ENCODE measurements at places on chromosomes 1 and 21.

- peak; percentile 63 for DNase-seq
These were observed 60.8 kb downstream of the ZNF684 start for GRCh38 chr1:40592107-40592803.

DNA sequence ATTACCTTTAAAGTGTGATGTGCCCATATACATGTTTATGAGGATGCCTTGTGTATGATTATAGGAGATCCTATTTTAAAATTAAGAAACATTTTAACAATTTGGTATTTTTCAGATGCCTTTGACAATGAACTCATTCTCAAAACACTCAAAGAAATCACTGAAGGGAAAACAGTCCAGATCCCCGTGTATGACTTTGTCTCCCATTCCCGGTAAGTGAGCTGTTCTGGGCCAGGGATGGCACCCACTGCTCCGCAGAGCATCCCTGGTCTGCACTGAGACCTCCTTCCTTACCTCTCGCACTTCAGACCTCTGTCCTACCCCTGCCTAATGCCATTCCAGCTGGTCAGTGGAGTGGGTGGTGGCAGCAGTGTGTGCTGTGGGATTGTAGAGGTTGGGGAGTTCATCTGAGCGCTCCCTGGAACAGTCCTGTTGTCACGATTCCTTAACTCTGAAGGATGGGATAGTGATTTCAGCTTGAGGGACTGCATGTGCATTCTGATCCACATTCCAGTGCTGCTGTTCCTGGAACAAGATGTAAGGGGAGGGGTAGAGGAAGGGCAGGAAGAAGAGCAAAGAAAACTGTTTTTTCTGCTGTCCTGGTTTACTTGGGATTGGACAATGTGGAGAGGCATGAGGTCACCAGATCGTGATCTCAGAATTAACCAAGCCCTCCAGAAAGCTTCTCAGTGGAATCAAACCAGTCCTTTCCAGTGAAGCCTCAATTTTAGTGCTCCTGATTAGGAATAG is 63.9 kb downstream of the UCK2 start:
- DNase-seq: no peak

DNA sequence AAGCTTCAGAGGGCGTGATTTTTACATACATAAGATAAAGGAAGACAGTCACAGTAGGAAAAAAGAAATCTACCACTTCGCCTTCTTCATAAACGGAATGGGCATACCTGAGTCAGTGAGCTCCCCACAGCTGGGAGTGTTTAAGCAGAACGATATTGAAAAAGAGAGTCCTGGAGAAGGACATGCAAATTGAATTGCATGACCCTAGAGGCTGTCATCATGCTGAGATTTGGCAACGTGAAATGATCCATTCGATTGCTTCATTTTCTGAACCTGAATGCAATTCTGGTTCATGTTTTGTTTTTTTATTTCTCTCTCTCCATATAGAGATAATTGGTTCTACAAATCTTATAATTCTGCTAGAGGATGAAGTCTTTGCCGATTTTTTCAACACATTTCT is 3.7 kb downstream of the RGSL1 start:
- no peak for DNase-seq

- no peak for DNase-seq
These were observed 105.1 kb upstream of the USP25 start for GRCh38 chr21:15624646-15625045.

GRCh38 chr1:186409091-186409490 is 33.5 kb downstream of the ODR4 start:
- DNase-seq: peak; percentile 1

- no peak for DNase-seq
These were observed 3.1 kb upstream of the ZNF697 start for GRCh38 chr1:119651133-119651532.

GRCh38 chr1:118928739-118929554 is 59.2 kb downstream of the TBX15 start:
- DNase-seq: peak; percentile 45

DNA sequence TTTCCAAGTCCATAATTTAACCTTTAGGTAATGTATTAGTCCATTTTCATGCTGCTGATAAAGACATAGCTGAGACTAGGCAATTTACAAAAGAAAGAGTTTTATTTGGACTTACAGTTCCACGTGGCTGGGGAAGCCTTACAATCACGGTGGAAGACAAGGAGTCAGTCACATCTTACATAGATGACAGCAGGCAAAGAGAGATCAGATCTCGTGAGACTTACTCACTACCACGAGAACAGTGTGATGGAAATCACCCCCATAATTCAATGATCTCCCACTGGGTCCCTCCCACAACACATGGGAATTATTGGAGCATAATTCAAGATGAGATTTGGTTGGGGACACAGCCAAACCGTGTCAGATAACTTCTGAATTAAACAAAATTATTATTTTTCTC is 44.0 kb downstream of the CNIH3 start:
- DNase-seq: no peak

GRCh38 chr1:39829791-39830533 is 41.3 kb upstream of the BMP8B start:
- DNase-seq: no peak

- no peak for DNase-seq
These were observed 99.6 kb downstream of the EIF4G3 start for GRCh38 chr1:21077085-21077484.

GRCh38 chr1:55347866-55348265 is 132.7 kb upstream of the USP24 start:
- DNase-seq: no peak

DNA sequence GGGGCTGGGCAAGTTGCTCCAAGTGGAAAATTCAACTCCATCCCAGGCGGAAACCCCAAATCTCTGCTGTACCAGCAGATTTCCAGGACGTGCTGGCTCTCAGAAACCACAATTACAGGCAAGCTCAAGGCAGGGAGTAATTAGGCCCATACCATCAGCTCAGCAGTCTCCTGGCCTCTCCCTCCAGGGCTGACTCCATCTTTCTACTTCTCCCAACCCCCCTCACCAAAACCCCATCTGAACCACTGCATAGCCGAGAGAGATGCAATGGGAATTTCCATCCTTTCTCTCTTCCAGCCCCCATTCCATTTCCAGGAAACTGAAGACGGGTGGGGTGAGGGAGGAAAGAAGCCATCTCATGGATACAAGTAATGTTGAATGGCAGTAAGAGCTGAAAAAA is 41.2 kb downstream of the ARHGEF11 start:
- no peak for DNase-seq

DNA sequence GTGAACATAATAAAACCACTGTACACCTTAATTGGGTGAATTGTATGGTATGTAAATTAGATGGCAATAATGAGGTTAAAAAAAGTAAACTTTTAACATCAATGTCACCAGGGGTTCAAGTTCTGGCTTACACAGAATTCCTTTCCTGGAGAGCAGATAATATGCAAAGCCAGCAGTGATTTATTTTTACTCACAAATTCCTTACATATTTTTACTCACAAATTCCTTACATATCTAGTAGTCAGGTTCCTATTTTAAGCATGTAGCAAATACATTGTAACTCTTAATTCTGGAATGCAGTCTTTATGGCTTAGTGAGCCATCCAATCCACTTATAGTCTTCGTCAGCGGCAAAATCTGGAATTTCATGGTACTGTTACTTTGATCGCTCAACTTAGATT is 1.3 kb upstream of the UBE4B start:
- no peak for DNase-seq

GRCh38 chr1:109777980-109778625 is 14.4 kb upstream of the EPS8L3 start:
- no peak for DNase-seq

DNA sequence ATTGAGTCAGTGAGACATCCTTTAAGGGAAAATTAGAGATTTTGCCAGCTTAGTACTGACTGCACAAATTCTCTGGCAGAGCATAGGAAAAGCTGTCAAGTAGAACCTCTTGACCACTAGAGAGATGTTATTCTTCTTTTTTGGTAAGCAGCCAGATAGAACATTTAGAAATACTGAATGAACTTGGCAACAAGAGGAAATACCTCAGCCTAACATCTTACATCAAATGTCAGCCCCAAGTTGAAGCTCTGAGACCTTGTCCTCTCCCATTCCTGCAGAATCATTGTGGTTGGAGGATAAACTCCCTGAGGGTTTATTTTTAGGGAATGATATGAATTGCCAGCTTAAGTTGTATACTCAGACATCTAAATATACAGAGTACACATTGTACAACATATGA is 53.5 kb downstream of the MIGA1 start:
- no peak for DNase-seq

GRCh38 chr21:44548381-44548780 is 2.9 kb downstream of the KRTAP10-2 start:
- no peak for DNase-seq

DNA sequence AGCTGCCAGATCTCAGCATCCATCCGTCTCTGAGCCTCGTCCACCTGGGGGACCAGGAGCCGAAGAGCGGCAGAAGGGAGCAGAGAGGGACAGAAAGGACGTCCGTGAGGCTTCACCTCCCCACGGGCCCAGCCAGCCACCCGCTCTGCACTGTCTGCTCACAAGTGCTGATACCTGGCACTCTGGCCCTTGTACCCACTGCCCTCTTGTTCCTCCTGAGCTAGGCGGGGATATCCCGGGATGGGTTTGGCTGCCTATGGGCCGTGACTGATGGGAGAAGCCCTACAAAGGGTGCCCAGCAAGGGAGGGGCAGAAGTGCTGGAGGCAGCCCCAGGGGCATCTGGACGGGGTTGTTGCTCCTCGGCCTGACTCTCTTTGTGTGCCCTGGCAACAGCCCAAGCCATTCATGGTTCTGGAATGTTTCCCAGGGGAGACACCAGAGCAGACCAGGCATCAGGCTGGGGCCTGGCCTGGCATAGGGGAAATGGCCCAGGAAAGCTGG is 57.6 kb downstream of the LDLRAD2 start:
- no peak for DNase-seq

DNA sequence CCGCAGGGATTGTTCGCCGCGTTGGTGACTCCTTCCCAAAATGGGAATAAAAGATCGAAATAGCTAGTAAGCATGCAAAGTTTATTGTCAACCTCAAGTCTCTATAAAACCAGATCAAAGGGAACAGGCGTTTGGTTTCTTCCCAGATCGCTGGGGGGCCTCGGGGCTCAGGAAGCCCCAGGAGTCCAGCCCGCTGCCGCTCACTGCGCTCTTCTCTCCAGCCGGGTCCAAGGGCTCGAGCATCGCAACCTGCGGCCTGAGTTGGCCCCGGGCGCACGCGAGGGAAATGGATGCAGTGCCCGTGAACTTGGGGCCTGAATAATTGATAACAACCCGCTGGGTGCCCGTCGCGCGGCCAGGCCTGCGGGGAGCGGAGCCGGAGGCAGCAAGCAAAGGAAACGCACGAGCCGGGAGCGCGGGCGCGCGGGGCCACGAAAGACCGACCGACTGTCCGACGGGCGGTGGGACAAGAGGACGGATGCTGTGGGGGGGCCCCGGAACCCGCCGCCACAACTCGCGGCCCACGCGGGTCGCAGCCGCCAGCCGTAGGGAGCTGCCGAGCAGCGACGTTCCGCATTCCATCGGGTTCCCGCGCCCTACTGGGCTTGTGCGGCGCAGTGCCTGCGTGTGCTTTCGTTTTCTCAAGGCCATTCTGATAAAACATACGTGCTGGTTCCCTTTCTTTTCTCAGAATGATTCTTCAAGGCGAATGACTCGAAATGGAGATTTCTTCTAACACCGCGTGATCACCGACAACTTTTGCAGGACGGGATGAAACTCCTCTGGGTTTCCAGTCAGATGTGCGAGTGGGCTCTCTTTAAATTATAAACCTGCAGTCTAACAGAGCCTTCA is 14.0 kb upstream of the ALX3 start:
- DNase-seq: no peak

DNA sequence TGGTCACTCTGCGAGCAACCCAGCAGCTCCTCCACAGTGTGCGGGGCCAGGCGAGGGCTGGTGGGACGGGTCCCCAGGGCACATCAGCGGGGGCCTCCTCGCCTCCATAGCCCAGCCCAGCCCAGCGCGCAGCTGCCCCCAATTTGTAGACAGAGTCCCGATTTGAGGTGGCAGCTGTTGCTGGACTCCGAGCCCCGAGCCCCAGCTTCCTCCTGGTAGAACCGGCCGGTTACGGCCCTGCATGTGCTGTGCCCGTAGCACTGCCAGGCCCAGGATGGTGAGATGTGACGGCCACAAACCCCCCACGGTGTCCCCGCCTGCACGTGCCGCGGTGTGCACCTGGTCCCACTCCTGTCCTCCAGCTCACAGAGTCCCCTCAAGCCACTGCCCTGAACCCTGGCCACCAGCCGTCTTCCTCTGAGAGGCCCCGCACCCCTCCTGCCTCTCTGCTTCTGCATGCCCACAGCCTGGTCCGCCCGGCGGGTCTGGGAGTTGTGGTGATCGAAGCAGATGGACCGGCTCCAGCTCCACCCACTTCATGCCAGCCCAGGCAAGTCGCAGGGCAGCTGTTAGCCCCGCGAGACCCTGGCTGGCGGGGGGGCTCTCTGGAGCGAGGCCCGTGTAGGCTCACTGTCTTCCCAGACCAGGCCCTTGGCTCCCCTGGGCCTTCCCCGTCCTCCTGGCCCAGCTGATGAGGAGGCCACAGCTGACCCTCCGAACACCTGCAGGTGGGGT is 55.5 kb downstream of the MORN1 start:
- DNase-seq: no peak

- no peak for DNase-seq
These were observed 2.3 kb downstream of the RCC2 start for GRCh38 chr1:17437260-17437579.

DNA sequence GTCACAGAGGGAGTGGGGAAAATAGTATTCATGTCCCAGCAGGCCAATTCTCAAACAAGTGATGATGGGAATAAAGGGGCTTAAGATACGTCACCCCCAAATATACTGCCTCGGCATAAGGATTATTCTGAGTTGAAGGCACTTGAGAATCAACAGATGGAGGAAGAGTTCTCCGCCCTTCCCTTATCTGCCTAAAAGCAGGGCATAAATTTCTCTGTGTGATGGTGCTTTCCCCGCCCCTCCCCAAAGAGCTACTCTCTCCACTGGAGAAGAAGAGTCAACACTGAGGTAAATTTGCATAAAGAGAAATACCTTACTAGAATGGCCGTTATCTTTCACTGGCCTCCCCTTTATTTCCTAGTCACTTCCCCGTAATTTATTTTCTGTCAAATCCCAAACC is 18.7 kb downstream of the BECN2 start:
- no peak for DNase-seq

DNA sequence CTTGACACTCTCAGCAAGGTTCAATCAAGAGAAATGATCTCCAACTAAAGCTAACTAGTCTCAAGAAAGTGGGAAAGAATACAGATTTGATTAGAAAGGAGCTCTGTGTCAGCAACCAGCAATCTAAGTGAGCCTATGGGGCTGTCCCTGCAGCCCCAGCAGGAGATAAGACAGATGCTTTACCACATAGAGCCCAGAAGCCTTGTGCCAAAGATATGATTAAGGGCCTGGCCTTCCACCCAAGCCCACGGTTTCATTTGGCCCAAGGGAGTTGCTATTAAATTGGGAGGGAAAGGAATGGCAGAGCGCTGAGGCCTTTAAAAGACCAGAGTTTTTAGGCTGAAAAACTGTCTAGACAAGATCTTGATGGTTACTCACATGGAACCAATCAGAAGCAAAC is 74.8 kb downstream of the HLCS start:
- no peak for DNase-seq

DNA sequence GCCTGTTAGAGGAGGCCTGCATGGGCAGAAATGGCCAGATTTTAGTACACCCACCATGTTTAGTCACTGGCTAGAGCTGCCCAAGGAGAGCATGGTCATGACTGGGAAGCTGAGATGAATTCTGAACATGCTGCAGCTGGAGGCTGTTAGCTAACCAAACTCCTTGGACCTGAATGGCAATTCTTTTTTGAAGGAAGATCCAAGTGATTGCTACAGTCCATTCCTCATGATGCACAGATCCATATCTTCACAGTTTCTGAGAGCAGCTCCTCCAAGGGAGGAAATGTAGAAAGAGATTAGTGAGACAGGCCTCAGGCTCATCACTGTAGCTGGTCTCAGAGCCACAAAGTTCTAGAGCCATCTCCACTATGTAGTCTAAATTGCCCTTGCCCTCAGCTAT is 11.1 kb downstream of the ZFYVE9 start:
- DNase-seq: no peak

Data from OCI-LY7 (cell line).